Activated effector memory CD4-positive, alpha-beta T cell treated with anti-CD3 and anti-CD28 coated beads, Interleukin-2, amount 50 U/mL, for 16 hours (primary cell): ENCODE measurements at places on chromosomes 7 and 10.
A peak's percentile ranks its signal among the peaks of the same experiment; 100 is the strongest.

GRCh38 chr7:134444961-134445315, 14.0 kb downstream of the AKR1B1 start:
- DNase-seq = no peak

DNA sequence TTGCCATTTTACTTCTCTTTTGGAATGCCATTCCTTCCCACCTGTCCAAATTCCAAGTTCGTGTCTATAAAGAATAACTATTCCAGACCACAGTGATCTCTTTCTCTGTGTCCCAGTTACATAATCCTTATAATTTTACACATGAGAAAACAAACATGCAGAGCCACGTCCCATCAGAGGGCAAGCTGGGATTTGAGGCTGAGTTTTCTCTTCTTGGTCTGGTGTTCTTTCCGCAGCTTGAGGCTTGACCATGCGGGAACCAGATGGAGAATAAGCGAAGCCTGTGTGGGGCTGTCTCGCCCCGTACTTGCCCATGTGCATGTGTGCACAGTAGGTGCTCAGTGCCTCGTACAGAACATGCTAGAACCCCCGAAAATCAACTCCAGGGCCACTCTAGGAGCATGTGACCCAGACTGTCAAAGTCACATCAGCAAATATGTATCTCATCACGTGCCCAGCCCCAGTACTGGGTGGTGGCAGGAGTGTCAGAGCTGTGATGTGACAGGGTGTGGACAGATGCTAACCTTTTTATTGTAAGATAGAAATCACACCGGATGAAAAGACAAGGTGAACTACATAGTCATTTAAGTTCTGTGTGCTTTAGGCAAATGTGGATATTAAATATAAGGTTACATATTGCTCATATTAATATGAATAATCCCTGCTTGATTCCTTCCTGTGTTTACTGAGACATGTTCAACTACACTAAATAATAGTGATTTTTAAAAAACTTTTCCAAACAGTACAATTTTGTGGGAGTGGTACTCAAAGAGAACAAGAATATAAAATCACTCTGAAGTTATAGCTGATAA, 3.2 kb downstream of the INSIG1 start:
- no peak for DNase-seq

- DNase-seq = no peak
These were observed 247.7 kb upstream of the MGMT start for GRCh38 chr10:129219364-129219763.

DNA sequence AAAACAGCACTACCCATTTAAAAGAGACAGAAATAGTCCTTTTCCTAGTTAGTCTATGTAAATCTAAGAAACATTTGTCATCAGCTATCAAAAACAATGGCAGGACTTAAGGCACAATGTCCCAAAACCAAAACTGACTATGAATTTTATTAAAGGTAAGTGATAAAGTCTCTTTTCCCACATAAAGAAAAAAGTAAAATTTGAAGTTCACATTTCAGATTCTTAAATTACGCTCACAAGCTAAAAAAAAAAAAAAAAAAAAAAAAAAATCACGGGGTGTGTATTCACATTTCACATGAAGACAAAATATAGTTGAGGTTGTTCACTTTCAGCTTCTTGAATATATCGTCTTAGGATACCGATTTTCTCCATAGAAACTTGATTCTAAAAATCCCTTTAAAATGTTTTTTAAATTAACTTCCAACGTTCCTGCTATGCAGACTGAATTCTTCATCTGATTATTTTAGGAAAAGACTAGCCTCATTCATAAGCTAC, 1.6 kb downstream of the P4HA1 start:
- no peak for DNase-seq

DNA sequence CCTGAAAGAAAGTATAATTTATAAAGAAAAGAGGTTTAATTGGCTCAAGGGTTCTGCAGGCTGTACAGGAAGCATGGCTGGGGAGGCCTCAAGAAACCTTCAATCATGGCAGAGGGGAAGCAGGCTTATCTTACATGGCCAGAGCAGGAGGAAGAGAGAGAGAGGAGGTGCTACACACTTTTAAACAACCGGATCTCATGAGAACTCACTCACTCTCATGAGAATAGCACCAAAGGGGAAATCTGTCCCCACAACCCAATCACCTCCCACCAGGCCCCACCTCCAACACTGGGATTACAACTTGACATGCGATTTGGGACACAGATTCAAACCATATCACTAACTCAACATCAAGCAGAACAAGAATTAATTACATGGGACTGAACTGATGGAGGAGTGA, 6.9 kb upstream of the ZNF485 start:
- no peak for DNase-seq

GRCh38 chr7:155458111-155458877, at the start of gene EN2:
Gene EN2, plus strand, starts transcription at chr7:155458129. Its CDS starts 249 bp downstream, at chr7:155458378.
- no peak for DNase-seq

DNA sequence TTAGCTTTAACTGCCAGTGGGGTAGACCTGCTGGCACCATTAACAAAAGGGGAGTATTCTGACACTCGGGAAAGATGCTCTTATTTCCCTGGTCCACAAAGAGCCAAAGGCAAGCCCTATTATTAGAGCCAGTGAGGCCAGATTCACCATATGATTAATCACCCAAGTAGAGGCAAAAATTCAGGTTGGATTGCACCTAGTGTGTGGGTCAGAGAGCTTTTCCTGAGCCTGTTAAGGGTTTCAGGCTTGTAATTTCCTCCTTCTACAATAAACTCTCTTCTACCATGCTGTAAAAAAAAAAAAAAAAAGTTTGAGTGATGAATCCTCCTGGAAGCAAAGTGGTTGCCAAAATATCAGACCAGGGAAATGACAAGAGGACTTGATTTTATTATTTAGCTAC, 163.5 kb downstream of the MBL2 start:
- DNase-seq = no peak

DNA sequence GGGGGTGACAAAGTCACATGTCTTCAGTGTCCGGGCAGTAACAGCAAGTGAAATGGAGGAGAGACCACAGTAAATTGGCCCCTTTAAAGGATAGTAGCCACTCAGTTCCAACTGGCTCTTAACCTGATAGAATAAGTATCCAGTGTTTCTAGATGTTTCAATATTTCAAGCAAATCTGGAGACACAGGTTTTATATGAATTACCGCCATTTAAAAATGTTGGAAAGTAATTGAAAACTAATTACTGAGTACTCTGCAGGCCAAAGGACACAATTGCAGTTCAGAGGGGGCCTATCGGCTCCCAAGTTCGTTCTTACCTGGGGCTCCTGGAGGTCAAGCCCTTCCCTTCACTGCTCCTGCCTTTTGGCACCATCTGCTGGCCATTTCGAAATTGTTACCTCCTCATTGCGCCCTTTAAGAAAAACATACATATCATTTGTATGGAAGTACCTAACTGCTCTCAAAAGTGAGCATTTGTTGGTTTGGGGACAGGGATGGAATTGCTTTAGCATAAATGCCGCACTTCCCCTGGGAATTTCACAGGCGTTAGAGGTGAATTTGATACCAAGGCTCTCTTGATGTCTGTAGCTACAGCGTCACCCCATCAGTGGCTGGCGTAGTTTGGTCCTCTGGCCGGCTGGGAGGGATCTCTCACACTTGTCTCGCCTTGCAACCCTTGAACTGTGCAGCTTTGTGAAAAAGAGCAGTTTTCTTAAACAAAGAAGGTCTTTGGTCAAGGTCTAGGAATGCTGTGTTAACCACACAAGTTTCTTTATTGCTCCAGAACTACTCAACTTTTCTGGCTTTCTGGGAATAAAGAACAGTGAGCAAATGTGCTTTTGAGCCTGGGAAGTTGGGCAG, 220.0 kb downstream of the ARHGAP21 start:
- DNase-seq = peak; percentile 66

GRCh38 chr7:99665312-99666012, 14.3 kb downstream of the CYP3A5 start:
- DNase-seq = no peak

DNA sequence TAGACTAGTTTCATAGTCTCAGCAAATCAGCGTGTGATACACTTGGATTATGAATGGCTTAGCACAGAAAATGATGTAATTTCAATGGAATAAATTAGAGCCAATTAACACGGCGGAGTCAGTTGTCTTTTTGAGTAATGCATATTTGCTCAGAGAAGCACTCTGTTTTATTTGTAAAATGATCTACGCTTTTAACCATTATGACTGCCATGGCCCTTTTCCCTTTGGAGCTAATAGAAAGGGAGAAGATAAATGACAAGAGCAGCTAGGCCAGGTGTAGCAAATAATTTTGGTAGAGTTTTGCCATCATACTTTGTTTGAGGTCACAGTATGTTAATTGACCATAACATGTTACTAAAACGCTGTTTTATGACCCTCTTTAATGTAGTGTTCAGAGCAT, 86.8 kb downstream of the GPR158 start:
- DNase-seq = no peak

DNA sequence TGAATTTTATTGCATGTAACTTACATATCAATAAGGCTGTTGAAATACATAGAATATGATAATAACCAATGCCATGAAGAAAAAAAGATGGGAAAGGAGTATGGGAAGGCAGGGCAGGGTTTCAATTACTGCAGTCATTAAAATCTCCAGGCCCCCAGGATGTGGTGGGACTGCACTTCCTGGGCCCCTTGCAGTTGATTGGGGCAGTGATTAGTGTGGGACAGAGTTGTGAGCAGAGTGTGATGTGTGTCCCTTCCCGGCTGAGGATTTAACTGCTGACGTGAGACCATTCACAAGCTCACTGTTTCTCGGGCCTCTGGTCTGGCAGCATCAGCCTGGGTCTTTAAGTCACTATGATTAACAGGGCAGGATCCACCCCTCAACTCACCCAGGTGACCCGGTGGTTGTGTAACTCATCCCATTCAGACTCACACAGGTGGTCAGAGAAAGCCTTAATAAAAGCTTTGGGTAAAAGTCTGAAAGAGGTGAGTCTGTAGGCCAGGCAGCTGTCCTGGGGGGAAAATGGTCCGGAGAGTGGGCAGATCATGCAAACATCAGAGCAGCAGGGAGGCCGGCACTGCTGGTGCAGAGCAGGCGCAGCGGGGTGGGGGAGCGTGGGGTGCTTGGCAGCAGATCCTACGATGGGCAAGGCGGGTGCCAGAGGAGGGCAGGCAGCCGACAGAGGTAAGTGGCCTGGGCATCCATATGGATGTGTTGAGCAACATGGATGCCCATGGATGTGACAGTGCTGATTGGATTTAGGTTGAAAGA, 36.3 kb upstream of the WDFY4 start:
- no peak for DNase-seq

GRCh38 chr7:132311733-132312132, 264.5 kb downstream of the PLXNA4 start:
- no peak for DNase-seq

- no peak for DNase-seq
These were observed 81.3 kb downstream of the ITGB8 start for GRCh38 chr7:20412032-20412431.

GRCh38 chr7:151693140-151693539, 173.4 kb upstream of the RHEB start:
- DNase-seq = no peak

DNA sequence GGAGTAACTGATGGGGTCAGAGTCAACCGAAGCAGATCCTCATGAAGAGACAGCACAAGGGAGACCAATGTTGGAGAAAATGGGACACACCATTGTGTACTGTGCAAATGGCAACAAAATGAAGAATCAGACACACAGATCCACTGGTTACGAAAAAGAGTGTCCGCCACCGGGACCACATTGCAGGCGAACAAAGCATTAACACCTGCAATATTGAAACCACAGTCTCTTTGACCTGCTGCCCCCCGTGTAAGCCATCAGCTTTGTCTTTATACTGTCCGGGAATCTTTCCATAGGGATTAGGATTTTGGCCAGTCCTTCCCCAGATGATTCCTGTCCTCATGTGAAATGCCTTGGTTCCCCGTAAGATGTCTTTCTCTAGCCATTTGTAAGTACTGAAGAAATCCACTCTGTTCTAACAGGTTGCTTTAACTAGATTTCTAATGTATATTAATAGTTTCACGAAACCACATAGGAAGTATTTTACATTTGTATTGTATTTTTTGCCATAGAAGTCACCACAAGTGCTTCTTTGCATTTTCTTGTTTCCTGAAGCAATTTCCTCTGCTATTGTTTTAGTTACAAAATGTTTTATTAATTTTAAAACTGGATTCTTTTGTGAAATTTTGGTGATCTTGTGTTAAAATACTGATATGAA, 140.8 kb upstream of the NFE2L3 start:
- no peak for DNase-seq

- no peak for DNase-seq
These were observed 16.3 kb downstream of the RBM33 start for GRCh38 chr7:155660758-155661093.

- DNase-seq = no peak
These were observed 59.2 kb upstream of the ANTXRL start for GRCh38 chr10:46227571-46227935.

- DNase-seq = peak; percentile 65
These were observed 826 bp downstream of the PODXL start for GRCh38 chr7:131555552-131556052.

GRCh38 chr7:87806150-87806549, 70.0 kb downstream of the SLC25A40 start:
- DNase-seq = no peak

GRCh38 chr7:11343818-11344413, 370.2 kb downstream of the PHF14 start:
- no peak for DNase-seq

DNA sequence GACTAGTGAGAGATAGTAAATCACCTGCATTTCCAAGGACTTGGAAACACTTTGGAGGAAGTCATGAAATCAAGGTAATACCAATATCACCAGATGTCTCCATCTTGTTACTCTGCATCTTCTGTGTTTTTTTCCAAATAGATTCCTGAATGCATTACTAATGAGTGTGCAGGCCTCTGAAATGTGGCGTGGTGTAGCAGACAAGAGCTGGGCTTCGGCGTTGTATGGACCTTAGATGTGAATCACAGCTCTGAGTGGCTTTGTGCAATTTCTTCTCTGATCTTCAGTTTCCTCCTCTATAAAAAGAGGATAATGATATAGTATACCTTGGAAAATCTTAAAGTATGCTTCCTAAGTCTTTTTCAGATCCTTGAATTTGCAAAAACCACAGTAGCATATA, 9.6 kb upstream of the MYPN start:
- no peak for DNase-seq
